ENCODE measurements at places on chromosomes 16 and 17.

DNA sequence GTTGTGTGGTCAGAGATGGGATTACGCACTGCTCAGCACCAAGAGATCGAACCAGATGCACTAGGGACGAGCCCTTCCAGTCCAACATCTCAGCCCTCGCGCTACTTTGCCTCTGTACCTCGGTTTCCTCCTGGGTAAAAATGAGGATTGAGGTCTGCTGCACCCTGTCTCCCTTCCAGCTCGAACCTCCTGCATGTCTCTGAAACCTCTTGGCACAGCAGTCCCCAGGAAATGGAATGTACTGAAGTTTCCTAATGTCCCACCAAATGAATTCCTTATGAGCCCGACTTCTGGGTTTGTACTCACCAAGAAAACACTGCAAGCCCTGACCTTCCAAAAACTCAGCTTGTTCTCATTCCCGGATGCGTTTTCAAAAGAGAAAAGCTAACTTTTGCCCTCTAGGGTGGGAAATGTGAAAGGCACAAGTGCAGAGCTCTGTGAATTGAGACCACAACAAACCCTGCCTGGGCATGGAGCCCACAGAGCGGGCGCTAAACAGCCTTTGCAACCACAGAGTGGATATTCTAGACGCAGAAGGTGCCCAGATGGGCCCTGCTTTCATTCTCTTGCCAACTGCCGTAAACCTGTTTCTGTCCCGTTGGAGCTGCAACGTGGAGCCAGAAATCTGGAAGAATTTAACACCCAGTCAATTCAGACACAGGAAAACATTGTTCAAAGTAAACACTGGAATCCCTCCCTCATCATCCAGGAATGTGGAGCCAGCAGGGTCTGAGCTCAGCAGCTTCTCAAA, 10.3 kb downstream of the CDRT4 start:
- no peak for DNase-seq

- peak; percentile 80 for DNase-seq
Observed at GRCh38 chr17:74210191-74211140, 2.9 kb upstream of the TTYH2 start.

DNA sequence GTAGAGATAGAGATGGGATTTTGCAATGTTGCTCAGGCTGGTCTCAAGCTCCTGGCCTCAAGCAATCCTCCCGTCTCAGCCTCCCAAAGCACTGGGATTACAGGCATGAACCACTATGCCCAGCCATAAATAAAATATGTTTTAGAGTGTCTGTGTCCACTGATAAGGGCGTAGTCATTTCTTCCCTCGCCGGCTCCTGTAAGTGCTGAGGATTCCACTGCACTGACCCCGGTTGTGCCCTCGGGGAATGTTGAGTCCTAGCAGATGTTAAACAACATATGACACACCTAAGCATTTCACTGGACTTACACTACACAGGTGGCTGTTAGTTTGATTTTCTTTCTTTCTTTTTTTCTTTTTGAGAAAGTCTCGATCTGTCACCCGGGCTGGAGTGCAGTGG, 5.6 kb upstream of the SHMT1 start:
- DNase-seq = no peak

- DNase-seq = no peak
Observed at GRCh38 chr16:4486126-4486893, 10.1 kb downstream of the HMOX2 start.

DNA sequence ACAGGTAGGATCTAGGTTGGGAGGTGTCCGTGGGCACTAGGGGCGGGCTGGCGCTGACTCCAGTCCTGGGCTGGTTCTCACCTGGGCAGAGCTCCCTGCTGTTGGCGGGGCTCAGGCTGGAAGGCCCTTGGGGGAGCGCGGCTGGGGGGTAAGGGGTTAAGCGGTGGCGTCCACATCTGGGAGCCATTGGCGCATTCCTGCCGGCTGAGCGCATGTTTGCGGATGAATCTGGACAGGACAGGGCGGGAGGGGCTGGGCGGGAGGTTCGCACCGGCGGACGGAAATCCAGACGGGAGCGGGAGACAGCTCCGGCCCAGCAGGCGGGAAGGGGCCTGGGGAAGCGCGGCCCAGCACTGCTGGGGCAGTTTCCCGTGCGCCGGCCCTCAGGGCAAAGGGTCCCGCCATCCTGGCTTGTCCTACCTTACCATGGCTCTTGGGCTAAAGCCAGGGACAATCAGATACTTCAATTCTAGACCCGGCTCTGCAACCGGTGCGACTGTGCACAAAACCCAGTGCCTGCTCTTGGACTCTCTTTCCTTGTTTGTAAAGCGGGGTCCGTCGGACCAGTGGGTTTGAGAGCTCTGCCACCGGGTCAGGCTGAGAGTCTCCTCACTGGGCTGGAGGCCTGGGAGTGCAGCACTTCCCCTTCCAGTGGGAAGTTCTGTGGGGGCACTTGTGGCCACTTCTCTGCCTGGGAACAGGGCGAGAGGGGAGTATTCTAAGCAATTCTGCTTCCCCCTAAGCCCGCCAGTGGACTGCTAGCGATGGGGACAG, 7.8 kb downstream of the RARA start:
- no peak for DNase-seq

- no peak for DNase-seq
Observed at GRCh38 chr16:48617711-48618148, 7.8 kb upstream of the N4BP1 start.

- DNase-seq = no peak
Observed at GRCh38 chr17:48497103-48497502, 33.7 kb downstream of the HOXB1 start.

- no peak for DNase-seq
Observed at GRCh38 chr17:5241861-5242671, 7.4 kb upstream of the SCIMP start.

DNA sequence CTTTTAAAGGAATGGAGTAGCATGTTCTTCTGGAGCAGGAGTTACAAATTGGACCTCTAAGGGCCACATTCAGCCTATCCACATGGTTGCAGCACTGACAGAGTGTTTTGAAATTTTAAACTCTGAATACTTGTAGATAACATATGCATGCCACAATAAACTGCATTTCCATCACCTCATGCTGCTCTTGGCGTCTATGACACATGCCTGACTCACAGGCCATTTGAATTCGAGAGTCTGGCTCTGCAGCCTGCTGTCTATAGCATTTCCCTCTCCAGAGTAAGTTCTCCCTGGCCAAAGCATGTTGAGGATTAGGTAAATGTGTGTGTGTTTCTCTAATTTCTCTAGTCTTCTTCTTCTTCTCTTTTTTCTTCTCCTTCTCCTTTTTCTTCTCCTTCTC, 28.7 kb upstream of the MYOCD start:
- no peak for DNase-seq

GRCh38 chr16:50281391-50282009, 15.1 kb downstream of the ADCY7 start:
- DNase-seq = no peak

DNA sequence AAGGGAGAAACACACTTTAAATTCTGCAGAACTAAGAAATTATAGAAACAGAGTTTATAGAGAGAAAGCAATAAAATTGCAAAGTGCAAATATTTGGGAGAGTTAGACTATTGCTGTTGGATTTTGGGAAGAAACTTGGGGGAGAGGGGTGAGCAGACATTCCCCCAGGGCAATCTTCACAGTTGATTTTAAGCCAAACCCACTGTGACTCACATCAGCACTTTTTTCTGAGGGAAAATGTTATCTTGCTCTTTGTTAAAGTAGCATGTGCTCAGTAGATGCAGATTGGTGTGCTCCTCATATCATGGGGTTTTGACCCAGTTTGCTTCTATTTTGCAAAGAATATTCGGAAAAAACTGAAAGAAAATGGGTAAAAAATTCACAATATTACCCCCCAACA, 367.6 kb downstream of the CDH11 start:
- DNase-seq = no peak

GRCh38 chr17:82629748-82630147, 18.5 kb downstream of the WDR45B start:
- no peak for DNase-seq

GRCh38 chr16:50578137-50578536, 29.9 kb downstream of the NKD1 start:
- peak; percentile 18 for DNase-seq

GRCh38 chr16:27320261-27321012, 6.7 kb downstream of the IL4R start:
- no peak for DNase-seq

GRCh38 chr17:49404361-49404760, 10.3 kb downstream of the PHB1 start:
- DNase-seq = no peak

- DNase-seq = no peak
Observed at GRCh38 chr17:76532072-76532651, 5.3 kb downstream of the CYGB start.

DNA sequence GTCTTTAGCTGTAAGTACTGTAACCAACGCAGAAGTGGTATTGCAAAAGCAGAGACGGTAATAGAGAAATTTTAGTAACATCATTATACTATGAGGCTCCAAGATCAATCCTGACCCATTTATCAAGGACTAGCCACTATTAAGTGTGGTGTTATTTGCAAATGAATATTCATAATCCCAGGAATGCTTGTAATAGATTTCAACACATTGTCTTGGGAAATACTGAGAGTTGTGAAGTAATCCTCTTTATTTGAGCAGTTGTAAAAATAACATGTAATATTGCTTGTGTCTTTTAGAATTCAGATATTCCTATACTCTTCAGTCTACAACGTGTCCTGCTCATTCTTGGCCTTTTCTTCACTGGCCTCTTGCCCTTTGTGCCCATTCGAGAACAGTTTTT, 46.4 kb downstream of the GDPD1 start:
- DNase-seq = no peak

DNA sequence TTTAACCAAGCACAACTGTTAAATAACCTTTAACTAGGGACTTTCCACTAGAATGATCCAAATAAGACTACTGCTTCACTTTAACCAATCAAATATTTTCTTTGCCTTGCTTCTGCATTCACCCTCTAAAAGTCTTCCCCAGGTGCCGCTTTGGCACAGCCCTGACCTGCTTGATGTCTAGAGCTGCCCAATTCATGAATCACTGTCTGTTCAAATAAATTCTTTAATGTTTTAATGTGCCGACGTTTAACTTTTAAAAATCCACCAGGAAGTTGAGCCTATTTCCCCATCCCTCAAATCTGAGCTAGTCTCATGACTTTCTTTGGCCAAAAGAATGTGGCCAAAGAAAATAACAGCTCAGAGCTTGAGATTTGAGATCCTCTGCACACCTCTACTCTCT, 277.8 kb upstream of the SOX9 start:
- no peak for DNase-seq

- peak; percentile 81 for DNase-seq
Observed at GRCh38 chr17:43211480-43212402, at the start of gene TMEM106A. TMEM106A (plus strand) TSS chr17:43211875; CDS start chr17:43213042, 1,167 bp downstream.

DNA sequence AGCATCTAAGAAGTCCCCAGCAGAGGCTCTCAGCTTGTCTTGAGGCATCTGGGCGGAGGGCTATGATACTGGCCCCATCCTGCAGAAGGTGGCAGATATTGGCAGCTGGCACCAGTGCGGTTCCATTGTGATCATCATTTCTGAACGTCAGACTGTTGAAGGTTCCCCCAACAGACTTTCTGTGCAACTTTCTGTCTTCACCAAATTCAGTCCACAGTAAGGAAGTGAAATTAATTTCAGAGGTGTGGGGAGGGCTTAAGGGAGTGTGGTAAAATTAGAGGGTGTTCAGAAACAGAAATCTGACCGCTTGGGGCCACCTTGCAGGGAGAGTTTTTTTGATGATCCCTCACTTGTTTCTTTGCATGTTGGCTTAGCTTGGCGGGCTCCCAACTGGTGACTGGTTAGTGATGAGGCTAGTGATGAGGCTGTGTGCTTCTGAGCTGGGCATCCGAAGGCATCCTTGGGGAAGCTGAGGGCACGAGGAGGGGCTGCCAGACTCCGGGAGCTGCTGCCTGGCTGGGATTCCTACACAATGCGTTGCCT, at the start of gene CIITA:
Gene CIITA (plus strand): TSS at position 404 of the 543 bp plus-strand sequence. CDS start 129 bp downstream, at position 533.
- DNase-seq = peak; percentile 98

- no peak for DNase-seq
Observed at GRCh38 chr17:79563237-79564013, 47.4 kb downstream of the RBFOX3 start.

- DNase-seq = peak; percentile 74
Observed at GRCh38 chr17:81142301-81143199, 22.8 kb upstream of the PVALEF start.

DNA sequence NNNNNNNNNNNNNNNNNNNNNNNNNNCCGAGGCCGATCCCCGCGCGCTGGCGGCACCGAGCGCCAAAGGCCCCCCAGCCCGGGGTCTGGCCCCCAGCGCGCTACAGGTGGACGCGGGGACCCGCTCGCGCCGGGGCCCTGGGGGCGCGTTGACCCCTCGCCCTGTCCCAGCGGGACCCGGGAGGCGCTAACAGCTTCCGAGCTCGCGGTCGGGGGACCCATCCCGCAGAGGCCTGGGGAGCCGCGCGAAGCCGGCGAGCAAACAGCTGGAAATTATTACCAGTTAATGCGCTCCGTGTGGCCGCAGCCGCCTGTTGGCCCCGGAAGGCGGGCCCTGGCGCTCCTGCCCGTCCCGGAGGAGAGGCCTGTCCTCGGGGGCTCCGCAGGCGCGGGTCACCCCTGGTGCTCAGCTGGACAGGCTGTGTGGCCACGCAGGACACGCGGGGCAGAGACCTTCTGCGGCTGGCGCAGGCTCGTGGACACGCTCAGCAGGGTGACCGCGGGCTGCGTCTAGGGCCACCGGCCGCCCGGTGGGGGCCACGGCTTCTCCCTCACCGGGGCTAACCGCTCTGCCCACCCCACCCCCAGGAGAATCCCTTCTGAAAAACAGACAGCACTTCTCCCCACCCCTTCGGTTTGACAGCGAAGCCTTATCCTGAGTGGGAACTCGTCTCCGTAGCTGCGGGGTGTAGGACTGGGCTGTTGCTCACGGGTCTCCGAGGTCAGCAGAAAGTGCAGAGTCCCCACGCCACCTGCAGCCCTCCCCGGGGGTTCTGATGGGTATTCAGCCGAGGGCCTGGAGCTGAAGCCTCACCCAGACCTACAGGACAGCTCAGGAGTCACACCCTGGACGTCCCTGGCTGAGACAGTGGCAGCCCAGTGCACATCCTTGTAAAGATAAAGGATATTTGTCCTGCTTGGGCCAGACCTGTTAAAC, 138.7 kb upstream of the RPH3AL start:
- peak; percentile 41 for DNase-seq

DNA sequence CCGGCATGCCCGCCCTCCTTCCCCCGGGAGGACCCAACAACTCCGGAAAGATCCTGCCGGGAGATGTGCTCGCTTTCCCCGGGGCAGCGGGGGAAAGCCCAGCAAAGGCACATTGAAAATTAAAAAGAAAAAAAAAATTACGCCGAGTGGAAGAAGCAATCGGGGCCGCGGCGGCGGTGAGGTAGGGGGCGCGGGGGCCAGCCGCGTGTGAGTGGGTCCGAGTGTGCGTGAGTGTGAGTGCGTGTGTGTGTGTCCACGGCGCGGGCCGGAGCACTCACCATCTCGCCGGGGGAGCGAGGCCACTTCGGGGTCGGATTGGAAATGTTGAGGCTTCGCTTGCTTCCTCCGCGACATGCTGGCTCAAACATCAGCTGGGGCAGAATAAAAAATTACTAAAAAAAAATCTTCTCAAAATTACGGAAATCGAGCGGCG, at the start of gene SALL1:
Gene SALL1 (minus strand): TSS at position 383 of the 433 bp plus-strand sequence. CDS start 29 bp downstream, at position 354.
- no peak for DNase-seq

GRCh38 chr17:79292501-79292900, 217.9 kb downstream of the ENGASE start:
- DNase-seq = no peak

GRCh38 chr16:56787167-56787566, 57.2 kb downstream of the NUP93 start:
- no peak for DNase-seq

All from KBM-7 (cell line).